T-cell (primary cell): ENCODE measurements at places on chromosomes 6 and 20.

GRCh38 chr6:159360306-159360705 is 191.1 kb downstream of the FNDC1 start:
- DNase-seq = no peak

- no peak for DNase-seq
Measured at GRCh38 chr20:47843886-47844567, 58.7 kb upstream of the SULF2 start.

DNA sequence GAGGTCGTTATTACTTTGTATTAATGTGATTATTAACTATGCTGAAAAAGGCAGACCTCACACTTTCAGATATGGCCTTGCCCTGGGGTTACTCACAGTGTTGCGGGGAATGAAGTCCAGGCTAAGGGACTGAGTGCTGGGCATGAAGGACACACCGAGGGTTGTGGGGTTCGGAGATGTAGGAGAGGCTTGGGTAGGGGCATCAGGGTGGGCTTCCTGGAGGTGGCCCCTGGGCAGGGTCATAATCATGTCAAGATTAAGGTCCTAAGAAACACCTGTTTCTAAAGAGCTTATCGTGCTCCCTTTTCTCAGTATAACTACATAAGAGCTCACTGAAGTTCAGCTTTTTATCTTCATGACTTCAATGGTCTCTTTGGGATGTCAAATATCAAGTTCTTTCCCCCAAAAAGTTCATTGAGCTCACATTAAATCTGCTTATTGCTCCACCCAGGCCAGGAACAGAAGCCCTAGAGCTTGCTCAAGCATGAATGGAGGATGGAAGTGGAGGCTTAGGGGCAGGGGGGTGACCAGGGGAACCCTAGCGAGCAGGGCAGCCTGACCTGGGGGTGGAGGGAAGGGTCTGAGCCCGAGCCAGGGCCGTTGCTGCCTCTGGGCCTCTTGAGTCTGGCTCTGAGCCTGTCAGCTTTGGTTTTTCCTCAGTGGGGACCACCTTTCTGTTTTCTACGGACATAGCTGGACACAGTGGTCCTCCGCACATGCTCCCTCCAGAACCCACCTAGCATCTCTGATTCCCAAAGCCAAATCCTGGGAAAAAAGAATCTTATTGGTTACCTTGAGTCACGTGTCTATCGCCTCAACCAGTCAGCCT is 37.3 kb upstream of the TGM2 start:
- no peak for DNase-seq

DNA sequence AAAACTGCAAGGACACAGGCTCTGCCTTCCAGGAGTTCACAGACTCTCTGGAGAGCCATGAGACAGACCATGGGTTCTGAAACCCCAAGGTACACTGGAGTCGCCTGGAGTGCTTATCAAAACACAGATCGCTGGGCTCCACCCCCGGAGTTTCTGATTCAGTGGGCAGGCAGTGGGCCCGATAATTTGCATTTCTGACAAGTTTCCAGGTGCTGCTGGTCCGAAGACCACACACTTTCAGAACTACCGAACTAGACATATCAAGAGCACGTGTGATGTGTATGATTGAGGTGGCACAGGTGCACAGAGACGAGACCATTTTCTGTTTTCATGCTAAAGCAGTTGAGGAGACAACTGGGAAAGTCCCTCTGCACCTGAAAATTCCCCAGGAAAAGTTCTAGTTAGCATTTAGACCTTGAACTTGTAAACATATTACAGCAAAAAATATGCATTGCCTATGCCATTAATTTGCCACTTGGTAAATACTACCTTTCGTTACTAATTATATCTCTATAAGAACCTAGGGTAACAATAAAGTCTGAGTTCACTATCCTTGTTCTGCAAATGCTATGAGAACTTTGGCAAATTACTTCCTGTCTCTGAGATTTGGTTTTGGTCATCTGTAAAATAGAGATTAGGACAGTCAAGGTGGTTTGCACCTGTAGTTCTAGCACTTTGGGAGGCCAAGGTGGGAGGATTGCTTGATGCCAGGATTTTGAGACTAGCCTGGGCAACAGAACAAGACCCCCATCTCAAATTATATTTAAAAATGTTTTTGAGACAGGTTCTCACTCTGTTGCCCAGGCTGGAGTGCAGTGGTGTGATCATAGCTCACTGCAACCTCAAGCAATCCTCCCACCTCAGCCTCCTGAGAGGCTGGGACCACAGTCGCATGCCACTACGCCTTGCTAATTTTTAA is 14.3 kb upstream of the PIM1 start:
- no peak for DNase-seq

DNA sequence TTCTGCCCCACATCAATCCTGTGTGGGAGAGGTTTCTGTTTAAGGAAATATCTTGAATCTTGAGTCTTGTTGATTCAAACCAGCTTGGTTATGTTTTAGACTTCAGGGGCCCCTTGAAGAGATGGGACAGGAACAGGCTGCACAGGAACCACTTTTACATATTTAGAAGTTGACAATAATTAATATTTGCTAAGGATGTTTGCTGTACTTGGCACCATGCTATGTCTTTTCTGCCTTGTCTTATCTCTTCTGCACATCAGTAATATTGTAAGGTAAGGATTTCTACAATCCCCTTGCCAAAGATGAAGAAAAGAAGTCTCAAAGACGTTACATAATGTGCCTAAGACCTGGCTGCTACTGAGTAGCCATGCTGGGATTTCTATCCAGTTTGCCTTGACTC is 48.0 kb upstream of the PMEPA1 start:
- no peak for DNase-seq

GRCh38 chr20:48026981-48027592 is 241.8 kb upstream of the SULF2 start:
- DNase-seq = no peak
